ENCODE measurements at places on chromosomes 3 and 15.
A peak's percentile ranks its signal among the peaks of the same experiment; 100 is the strongest.

GRCh38 chr3:52140769-52141168 lies 13.5 kb downstream of the POC1A start:
- DNase-seq = no peak

DNA sequence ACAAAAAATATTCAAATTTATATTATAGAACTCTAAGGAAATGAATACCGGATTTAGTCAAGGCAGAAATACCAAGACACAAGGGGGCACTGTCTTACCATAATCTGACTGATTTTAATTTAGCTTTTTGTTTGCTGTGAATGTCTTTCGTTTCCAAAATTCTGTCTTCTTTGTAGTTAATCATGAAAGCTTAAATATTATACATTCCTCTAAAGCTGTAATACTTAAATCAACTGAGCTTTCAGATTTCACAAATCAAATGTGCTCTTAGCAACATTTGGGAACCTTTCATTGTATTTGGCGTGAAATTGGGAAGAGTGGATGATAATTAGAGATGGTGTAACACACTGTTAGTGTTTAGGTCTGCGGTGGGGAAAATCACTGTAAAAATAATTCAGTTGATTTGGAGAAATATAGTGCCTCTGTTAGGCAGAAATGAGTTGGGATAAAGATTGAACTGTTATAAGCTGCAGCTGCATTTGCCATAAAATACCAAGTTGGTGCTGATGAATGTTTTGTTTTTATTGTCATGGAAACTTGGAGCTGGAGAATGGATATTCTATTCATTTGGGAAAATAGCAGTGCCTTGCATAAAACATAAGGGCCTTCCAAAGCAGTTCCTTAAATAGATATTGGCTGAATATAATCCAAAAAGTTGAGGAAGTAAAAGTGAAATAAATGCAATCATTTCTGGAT lies 228.2 kb downstream of the TCF12 start:
- peak; percentile 76 for DNase-seq

DNA sequence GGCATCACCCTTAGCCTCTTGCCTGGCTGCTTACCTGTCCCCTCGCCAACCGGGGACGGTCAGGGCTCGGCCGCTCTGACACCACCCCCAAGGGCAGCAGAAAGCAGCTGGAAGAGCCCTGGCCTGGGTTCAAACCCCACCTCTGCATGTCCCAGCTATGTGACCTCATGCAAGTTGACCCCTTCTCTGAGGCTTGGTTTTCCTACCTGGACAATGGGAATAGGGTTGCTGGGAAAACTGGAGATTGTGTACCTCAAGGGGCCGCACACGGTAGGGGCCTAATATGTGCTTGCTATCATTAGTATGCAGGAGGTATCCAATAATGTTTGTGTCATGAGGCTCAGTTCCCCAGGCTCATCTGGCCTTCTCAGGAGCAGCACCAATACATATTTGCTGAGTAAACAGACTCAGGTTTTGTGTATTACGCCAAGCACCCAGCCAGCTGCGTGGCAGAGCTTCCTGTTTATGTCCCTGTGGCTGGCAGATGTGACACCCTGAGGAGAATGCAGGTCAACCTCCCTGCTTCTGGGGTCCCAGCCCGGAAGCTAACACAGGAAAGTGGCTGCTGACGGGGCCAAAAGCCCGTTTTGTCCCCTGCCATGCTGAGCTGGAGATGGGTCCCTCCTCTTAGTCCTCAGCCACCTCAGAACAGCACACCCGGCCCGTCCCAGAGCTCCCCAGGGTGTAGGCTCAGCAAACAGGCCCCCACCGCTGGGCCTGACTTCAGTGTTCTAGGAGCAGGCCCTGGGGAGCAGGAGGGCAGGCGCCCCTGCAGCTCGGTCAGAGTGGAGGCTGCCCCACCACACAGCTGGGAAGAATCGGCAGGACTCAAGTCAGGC lies 29.7 kb downstream of the PLXND1 start:
- DNase-seq = no peak

DNA sequence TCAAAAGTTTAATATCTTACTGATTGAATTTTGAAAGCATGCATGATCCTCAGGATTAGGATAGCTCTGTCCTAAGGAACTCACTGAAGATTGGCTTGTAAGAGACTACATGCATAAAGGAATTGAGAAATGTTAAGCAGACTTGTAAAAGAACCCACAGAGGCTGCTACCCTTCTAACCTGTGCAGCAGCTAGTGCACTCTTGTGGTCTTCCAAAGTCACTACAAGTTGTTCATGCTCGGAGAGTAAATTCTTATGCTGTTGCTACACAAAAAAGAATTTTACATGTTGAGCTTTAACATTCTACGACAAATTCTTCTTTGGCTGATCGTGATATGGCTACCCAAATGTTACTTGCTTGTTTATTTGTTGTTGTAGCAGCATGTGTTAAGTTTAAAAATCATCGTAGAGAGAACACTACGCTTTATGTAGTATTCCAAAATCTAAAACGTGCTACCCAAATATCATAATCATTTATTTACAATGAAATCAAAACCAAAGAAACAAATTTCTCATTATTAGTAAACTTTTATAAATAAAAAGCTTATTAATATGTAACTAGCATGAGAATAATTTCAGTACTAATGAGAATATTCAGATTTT lies 55.0 kb downstream of the GOLIM4 start:
- peak; percentile 82 for DNase-seq

DNA sequence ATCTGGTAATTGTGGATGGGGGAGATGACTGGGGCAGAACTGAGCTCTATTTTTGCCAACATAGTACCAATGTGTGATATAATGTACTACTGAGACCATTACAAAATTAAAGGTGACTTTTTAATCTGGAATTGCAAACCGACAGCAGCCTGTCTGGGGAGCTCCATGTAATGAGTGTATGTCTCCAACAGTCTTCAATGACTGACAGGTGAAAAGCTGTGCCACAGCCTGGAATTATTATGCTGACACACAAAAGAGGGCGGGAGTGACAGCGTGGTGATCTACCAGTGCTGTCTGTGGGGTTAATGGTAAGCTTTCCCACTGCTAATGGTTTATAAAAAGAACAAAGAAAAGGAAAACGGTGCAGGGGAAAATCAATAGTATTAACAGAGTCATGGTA lies 143.4 kb downstream of the CLSTN2 start:
- no peak for DNase-seq

- no peak for DNase-seq
Measured at GRCh38 chr3:111749171-111750170, 109.6 kb upstream of the PHLDB2 start.

- peak; percentile 20 for DNase-seq
Measured at GRCh38 chr3:81516042-81516441, 245.4 kb downstream of the GBE1 start.

GRCh38 chr3:16079519-16079918 lies 95.0 kb upstream of the GALNT15 start:
- peak; percentile 87 for DNase-seq

GRCh38 chr15:34889476-34889875 lies 80.1 kb downstream of the AQR start:
- peak; percentile 42 for DNase-seq

DNA sequence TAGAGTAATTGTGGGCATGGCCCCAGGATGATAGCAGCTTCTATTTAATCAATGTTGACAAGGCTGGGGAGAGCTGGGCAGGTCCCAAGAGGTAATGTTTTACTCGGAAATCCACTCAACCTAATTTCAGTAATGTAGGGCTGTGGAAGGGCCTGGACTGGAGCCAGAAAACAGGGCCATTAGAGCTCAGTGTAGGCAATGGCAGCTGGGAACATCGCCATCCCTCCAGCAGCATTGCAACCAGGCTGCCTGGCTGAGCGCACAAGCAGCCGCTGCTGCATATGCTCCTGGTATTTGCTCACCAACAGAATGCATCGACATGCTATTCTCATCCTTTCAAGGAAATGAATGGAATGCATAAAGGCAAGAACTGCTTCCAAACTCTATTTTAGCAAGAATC lies 90.0 kb downstream of the GAP43 start:
- no peak for DNase-seq

DNA sequence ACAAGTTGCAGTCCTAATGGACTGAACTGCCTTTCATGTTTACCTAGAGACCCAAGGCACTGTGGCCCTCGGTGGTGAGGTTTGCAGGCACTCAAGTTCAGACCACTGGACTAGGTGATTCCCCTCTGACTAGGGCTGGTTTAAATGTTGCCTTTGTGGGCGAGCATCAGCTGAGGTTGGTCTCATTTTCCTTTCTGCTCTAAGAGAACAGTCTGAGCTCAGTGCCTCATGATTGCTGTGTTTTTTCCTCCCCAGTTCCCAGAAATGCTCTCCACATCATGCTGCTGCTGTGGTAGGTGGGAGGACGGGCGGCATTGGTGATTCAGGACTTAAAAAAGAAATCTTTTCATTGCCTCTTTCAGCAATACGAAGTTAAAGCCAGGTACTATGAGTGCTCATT lies 237.2 kb downstream of the MBNL1 start:
- no peak for DNase-seq

DNA sequence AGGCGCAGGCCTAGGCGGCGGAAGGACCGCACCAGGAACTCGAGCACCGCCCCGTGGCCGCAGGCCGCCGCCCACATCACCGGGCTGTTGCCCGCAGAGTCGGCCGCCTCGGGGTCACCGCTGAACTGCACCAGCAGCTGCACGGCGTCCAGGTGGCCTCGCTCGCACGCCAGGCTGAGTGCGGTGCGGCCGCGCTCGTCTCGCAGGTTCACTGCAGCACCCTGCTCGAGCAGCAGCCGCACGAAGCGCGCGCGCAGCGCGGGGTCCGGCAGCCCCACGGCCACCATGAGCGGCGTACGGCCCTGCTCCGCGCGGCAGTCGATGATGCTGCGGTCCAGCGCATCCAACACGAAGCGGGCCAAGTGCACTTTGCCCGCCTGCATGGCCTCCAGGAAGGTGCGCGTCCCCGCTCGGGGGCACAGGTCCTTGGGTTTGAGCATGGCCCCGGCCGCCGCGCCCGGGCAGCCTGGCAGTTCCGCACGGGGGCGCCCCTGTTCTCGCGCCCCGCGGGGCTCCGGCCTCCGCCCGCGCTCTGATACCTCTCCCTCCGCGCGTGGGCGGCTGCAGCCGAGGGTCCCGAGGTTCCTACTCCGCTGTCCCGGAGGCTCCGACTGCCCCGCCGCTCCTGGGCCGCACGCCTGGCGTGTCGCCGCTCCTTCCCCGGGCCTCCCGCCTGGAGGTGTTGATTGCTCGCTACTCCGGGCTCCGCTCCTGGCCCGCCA lies 556 bp downstream of the ANKRD63 start:
- DNase-seq = no peak

- peak; percentile 45 for DNase-seq
Measured at GRCh38 chr15:95659656-95660055, 670.8 kb upstream of the NR2F2 start.

DNA sequence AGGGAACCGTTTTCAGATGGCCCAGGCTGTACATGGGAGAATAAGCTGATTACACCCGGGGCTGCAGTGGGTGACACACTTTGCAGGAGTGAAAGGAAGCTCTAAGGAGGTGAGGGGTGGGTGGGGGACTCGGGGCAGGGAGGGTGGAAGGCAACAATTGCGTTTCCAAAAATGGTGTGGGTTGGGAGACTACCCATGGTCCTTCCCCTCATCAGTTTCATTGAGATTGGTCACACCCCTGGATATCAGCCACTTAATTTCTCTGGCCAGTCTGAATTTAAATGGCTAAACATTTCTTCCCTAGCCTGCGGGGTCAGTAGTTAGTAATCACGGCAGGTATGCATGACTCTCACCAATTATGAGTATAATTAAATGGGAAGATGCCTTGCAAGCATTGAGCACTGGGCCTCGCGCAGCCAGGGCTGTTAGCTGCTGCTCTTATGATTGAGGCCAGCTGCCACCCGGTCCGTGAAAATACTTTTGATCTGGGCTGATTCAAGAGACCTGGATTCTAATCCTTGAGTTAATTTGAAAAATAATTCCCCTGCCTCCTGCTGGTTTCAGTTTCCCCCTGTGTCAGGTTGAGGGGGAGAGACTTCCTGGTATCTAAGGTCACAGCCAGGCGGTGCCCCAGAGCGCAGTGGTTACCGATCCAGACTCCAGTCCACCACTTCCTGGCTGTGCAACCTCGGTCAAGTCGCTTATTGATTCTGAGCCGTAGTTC lies 23.3 kb downstream of the SLC6A6 start:
- DNase-seq = no peak

Data from fibroblast of mammary gland (primary cell).